ENCODE measurements at places on chromosomes 6 and 20.

DNA sequence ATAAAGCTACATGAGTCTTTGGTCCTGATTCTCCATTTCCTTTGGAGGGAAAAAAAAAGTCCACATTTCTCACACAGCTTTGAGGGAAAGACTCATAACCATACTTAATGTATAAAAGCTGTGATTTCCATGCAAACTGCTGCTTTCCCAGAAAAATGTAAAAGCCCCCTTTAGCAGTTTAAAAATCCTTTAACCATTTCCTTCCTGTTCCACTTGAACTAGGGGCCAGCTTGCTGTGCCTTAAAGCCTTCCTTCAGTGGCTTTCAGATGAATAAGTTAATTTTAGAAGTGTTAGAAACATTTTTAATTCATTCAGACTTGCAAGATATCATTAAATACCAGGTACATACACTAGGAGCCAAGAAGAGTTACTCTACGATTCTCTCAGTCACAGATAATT, 273.5 kb downstream of the PKHD1 start:
- no peak for DNase-seq

- DNase-seq, result peak; percentile 64
Observed at GRCh38 chr6:137405806-137406205, 88.4 kb downstream of the OLIG3 start.

- DNase-seq, result no peak
Observed at GRCh38 chr20:50107086-50107660, 5.8 kb downstream of the UBE2V1 start.

GRCh38 chr6:5260111-5260620, 584 bp downstream of the LYRM4 start:
- peak; percentile 92 for DNase-seq

DNA sequence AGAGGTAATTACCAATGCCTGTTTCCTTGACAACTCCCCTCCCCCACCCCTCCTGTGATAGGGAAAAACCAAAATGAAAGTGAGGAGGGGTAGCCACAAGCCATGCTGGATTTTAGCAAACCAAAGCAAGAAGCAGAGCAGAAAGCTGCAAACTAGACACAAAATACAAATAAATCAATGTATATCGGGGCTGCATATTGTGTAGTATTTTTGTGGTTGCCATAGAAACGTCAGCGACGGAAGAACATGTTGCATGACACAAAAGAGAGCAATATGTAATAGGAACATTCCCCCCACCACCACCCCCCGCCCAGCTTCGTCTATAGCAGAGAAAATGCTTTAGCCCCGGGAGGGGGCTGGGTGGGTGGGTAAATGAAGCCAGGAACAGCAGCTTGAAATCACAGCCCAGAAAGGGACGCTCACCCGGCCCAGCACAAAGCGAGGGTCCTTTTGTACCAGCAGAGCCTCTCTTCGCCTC, 548 bp downstream of the AGPAT4 start:
- peak; percentile 60 for DNase-seq

Measured in Karpas-422 (cell line).